ENCODE measurements at places on chromosomes 2 and 18. TPM values are rescaled to one million over a fixed set of nuclear protein-coding genes. Genes with fewer than 3 reads are reported as not detected.

Gene HNMT
- total RNA-seq, result 2.7 TPM

Gene DSC3
- total RNA-seq, result not detected

Gene ANAPC1
- total RNA-seq, result 31.8 TPM

Gene KRTCAP3
- 3.1 TPM for total RNA-seq

Gene DAPL1
- not detected for total RNA-seq

Gene SLC16A14
- 23.5 TPM for total RNA-seq

Gene SIX3
- total RNA-seq, result not detected

Gene CTAGE1
- not detected for total RNA-seq

Gene RTKN
- 45.7 TPM for total RNA-seq

Gene PTPRN
- total RNA-seq, result 1.0 TPM

Gene FBXO36
- 5.4 TPM for total RNA-seq

Gene SULT1C4
- total RNA-seq, result 1.6 TPM

Gene BMP10
- not detected for total RNA-seq

Gene ARHGEF33
- 1.3 TPM for total RNA-seq

Gene FZD7
- total RNA-seq, result 3.0 TPM

Gene DSC2
- total RNA-seq, result 0.05 TPM

Gene ITGA4
- total RNA-seq, result 1.7 TPM

Gene TWIST2
- 35.9 TPM for total RNA-seq

Gene MC4R
- not detected for total RNA-seq

Gene GPR45
- total RNA-seq, result 0.61 TPM

Gene NYAP2
- total RNA-seq, result 0.58 TPM

Gene CD8B2
- total RNA-seq, result not detected

Gene FMNL2
- 40.8 TPM for total RNA-seq

Gene NAT8
- total RNA-seq, result 0.68 TPM

Gene C2orf72
- 0.11 TPM for total RNA-seq

Gene NPPC
- not detected for total RNA-seq

Gene MYCN
- not detected for total RNA-seq

Gene EMILIN1
- total RNA-seq, result 24.6 TPM

Gene OTX1
- total RNA-seq, result 0.51 TPM

Gene MFSD6
- 12.8 TPM for total RNA-seq

Gene SETBP1
- total RNA-seq, result 37.0 TPM

Gene GKN2
- total RNA-seq, result not detected

Gene SERPINB11
- not detected for total RNA-seq

Gene DNAJC27
- 10.6 TPM for total RNA-seq

Gene CLEC4F
- 0.17 TPM for total RNA-seq

Gene POTEI
- 0.10 TPM for total RNA-seq

Gene SLC25A12
- 22.8 TPM for total RNA-seq

Gene KCNIP3
- total RNA-seq, result 1.8 TPM

Gene ATP8B1
- under 0.01 TPM for total RNA-seq

Gene HOXD3
- total RNA-seq, result 34.2 TPM

Gene RPRM
- 73.5 TPM for total RNA-seq

Gene EN1
- total RNA-seq, result 0.25 TPM

Gene ZNF892
- 6.0 TPM for total RNA-seq

Gene IL1R1
- 5.7 TPM for total RNA-seq

Gene LRRTM1
- 1.5 TPM for total RNA-seq

Gene SCN2A
- 2.4 TPM for total RNA-seq

Gene HDHD2
- total RNA-seq, result 25.4 TPM

Gene MAB21L4
- 0.20 TPM for total RNA-seq

Gene CCDC85A
- 1.8 TPM for total RNA-seq

Gene ACMSD
- total RNA-seq, result 0.25 TPM

Gene ACTG2
- total RNA-seq, result 0.60 TPM
